ENCODE measurements at places on chromosomes 4 and X.

GRCh38 chr4:94032754-94033153 lies 174.9 kb upstream of the SMARCAD1 start:
- no peak for DNase-seq

GRCh38 chr4:168604496-168605373 lies 107.9 kb downstream of the PALLD start:
- DNase-seq, result no peak

- no peak for DNase-seq
Measured at GRCh38 chrX:40074080-40074958, 23.4 kb downstream of the BCOR start.

- DNase-seq, result no peak
Measured at GRCh38 chr4:38283724-38284123, 323.5 kb downstream of the PTTG2 start.

DNA sequence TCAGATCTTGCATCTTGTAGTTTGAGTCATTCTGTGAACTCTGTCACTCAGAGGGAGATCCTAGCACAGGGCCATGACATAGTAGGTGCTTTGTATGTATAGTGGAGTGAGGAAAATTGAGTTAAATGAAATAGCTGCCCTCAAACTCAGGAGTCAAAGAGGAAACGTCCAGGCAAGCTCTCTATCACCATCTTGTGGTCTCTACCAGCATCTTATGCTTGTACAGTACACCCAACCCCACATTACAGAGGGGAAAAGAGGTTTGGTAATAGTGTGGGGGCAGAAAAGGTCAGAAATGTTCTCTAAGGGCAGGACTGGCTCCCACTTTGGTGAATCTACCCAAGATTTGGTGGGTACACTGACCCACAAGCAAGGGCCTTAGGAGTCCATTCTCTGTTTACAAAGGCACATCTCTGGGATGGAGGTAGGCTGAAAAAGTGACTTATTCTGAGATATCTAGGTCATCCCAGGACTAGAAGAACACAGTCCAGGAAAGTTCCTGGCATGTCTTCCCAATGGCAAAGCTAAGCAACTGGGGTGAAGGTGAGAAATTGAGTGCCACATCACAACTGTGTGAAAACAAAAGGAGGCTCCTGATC lies 131.8 kb downstream of the OR13H1 start:
- no peak for DNase-seq

GRCh38 chr4:123922847-123923246 lies 526.3 kb downstream of the SPRY1 start:
- DNase-seq, result no peak

GRCh38 chrX:104565791-104566680 lies at the start of gene IL1RAPL2:
IL1RAPL2 (plus strand) TSS chrX:104566199.
- DNase-seq, result peak; percentile 61

- no peak for DNase-seq
Measured at GRCh38 chrX:8138252-8138651, 32.8 kb downstream of the VCX2 start.

DNA sequence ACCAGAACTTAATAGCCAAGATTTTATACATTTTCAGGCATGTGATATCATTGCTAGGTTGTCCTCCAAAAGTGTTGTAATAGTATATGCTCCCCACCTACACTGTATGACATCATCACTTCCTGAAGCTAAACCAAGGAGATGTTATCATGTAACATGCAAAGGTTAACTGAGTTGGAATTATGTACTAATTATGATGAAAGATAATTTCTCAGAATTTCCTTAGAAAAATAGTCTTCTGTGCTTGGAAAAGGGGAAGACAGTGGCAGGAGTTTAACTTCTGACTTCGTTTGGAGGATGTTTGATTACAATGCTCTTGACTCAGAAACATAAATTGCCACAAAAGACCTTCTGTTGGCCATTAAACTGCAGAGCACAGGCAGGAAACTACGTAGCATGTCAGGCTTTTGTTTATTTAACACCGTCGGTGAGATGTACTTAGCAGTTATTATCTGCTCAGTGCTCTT lies 83.6 kb upstream of the GUCY1A1 start:
- DNase-seq, result no peak

GRCh38 chr4:53614591-53614990 lies 23.3 kb upstream of the LNX1 start:
- no peak for DNase-seq

DNA sequence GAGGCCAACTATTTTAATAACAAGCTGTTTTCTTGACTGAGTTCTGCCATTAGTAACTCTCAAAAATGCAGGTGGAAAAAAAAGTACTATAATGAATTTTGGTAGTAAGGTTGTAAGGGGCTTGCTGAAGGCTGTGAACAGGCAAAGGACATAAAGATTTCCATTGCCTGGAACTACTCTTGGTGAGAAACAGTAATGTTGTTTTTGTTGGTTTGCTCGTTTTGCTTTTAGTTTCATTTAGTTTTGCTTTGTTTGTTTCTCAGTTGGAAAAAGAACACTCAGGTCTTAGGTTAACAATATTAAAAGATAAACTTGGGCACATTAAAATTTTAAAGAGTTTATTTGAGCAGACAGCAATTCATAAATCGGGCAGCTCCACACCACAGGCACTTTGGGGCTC lies 824.5 kb upstream of the HTR2C start:
- no peak for DNase-seq

DNA sequence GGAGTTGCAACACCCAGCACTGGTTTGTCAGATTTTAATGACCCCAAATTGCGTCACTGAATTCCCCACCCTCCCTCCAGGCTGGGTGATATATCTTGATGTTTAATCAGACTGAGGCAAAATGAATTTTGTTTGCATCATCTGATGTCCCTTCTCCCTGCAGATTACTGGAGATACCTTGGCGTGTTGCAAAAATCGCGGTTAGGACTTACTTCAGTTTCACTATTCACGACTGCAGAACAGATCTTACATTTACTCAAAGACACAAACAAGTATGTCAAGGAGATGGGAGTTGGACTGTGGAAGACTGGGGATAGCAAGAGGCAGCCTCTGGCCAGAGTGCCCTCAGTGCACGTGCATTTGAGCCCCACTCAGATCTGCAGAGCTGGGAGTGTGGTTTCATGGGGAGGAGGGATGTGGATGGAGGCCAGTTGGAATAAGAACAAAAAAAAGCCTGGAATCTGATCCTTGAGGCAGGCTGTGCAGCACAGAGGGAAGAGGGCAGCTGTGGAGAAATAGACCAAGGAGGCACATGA lies 92.2 kb upstream of the MTM1 start:
- peak; percentile 34 for DNase-seq

GRCh38 chr4:148270630-148271029 lies 171.6 kb downstream of the NR3C2 start:
- DNase-seq, result no peak

DNA sequence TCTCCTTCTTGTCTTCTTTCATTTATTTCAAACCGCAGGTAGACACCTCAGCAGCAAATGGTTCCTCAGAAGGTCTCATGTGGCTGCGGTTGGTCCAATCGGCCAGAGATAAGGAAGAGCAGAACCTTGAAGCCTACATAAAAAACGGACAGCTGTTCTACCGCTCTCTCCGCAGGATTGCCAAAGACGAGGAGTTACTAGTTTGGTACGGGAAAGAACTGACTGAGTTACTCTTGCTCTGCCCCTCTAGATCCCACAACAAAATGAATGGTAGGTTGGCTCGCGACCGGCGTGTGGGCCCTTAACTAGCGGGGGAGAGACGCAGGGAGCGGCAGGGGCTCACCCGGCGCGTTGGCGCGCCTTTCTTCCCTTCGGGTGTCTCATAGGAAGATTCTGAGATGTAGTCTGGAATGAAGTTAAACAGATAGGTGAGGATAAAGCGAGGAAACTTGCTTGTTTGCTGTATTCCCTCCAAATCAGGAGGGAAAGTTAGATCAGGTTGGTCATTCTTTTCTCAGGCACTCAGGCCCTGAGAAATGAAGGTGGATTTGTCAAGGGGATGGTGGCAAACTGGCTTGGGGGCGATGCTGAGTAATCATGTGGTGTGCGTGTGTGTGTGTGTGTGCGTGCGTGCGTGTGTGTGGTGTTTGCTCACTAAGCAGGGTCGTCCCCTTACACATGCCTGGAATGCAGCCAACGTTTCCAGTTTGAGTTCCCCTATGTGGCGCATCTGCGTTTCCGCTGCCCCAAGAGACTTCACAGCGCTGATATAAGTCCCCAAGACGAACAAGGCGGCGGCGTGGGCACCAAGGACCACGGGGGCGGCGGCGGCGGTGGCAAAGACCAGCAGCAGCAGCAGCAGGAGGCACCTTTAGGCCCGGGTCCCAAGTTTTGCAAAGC lies 4.2 kb downstream of the PRDM8 start:
- DNase-seq, result peak; percentile 64

DNA sequence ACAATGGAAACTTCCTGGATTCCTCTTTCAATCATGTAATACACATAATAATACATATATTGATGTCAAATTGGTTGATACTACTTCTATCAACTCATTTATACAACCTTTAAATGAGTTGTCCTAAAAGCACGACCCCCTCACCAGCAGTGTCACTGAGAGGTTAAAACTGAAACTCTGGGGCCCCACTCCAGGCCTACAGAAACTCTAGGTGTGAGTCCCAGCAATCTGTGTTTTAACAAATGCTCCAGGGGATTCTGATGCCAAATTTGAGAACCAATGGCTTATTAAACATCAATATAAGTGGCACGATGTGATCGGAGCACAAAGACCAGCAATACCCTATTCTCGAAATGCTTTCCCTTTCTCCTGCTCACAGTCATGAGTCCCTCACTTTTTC lies 47.9 kb downstream of the ATP8A1 start:
- no peak for DNase-seq

- peak; percentile 54 for DNase-seq
Measured at GRCh38 chr4:124111922-124112321, 600.6 kb downstream of the ANKRD50 start.

DNA sequence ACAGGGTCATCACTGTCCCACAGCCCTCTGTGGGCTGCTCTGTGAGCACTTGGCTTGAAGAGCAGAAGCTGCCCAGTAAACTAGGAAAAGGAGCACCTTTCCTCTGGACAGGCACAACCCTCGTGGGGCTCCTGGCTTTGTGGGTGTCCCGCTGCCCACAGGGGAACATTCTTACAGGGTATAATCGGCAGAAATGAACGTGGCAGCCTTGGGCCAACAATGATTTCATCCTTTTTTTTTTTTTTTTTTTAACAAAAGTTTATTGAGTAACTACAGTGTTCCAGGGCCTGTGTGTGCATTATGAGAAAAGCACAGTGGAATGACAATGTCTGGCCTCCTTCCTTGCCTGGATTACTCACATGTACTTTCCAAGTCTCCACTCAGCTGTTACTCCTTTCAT lies 197.2 kb downstream of the PDGFC start:
- no peak for DNase-seq

- no peak for DNase-seq
Measured at GRCh38 chr4:172514801-172515200, 653.8 kb upstream of the GALNT7 start.

Data from left hindlimb (tissue), 1 donor.